ENCODE measurements at places on chromosomes 5 and 9. TPM values are rescaled to one million over a fixed set of nuclear protein-coding genes. Genes with fewer than 3 reads are reported as not detected.

Gene FABP6
- not detected for total RNA-seq

Gene SH3GL2
- total RNA-seq: not detected

Gene SLC23A1
- not detected for total RNA-seq

Gene TMEM252
- total RNA-seq: not detected

Gene ZMAT2
- 15.5 TPM for total RNA-seq

Gene IL33
- total RNA-seq: 38.0 TPM

Gene TBC1D2
- total RNA-seq: 32.5 TPM

Gene ANKRD55
- not detected for total RNA-seq

Gene DRD1
- 0.11 TPM for total RNA-seq

Gene GARIN3
- not detected for total RNA-seq

Gene DBH
- not detected for total RNA-seq

Gene SLC45A2
- total RNA-seq: not detected

Gene DIPK1B
- total RNA-seq: 86.2 TPM

Gene PCDHGA3
- 9.2 TPM for total RNA-seq

Gene HAVCR1
- not detected for total RNA-seq

Gene EFNA5
- 2.2 TPM for total RNA-seq

Measured in ascending aorta (tissue), 2 donors.